Vagina (tissue), 2 donors: ENCODE measurements at places on chromosomes 6 and 20.

DNA sequence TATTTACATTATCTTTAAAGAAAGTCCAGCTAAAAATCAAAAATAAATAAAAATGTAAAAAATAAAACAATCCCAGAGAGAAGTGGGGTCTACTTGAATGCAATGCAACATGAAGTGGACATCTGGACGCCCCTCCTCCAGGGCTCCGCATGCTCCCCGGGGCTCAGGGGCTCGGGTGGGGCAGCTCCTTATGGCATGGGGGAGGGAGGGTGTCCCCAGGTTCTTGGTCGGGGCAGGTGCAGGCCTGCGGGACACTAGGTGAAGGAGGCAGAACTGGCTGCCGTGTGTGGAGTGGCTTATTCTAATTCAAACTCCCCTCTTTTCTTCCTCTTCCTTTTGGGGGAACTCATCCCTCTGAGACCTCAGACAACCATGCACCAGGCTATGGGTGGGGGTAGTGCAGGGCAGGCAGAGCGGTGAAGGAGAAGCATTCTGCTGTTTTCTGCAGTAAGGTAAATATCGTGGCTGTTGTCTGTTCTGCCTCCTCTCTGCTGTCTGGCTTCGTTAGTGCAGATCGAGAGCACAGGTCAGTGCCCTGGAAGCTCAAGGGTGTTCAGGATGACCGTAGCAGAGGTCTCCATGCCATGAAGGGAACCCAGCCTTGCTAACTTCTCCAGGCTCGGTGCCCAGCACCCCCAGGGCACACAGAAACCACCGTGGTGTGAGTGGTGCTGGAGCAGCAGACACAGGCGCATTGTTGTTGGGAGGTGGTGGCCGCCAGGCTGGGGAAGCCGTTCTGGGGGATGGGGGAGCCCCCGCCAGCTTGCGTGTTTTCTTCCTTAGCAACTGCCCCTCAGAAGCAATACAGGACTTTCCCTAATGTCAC, 82.6 kb downstream of the TTLL2 start:
- peak; percentile 54 for DNase-seq

- no peak for DNase-seq
Measured at GRCh38 chr6:74657011-74657410, 548.8 kb downstream of the COL12A1 start.

DNA sequence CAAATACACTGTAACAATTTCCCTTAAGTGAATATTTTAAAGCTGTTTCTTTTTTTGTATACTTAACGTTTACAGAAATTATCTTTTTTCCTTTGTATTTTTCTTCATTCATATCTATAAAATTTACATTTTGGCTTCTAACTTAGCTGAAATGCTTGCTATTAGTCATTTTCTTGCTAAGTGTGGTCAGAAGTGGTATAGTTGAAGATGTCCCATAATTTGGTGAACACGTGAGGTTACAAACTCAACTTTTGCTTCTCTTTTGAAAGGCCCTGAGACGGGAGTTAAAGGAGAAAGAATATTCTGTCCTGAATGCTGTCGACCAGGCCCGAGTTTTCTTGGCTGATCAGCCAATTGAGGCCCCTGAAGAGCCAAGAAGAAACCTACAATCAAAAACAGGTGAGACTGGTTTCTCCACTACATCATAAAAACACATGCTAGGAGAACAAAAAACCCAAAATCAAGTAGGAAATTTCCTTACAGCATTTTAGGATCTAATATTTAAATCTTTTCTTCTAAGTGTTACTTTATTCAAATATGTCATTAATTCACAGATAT, 445.0 kb downstream of the UTRN start:
- no peak for DNase-seq

DNA sequence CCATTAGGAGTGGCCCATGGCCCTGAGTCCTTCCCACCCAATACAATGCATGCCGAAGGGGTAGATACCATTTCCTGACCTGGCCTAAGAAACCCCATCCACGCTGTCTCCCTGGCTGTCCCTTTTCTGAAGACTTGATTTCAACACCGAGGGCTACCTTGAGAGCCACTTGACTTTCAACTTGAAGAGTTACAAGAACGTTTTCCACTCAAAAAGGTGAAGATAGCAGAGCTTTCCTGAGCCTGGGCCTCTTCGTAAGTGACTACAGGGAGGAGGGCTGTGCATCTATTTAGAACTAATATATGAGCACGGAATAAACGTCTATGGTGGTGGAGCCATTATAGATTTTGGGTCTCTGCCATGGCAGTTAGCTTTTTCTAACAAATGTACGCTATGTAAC, 14.4 kb upstream of the PPP1R14C start:
- DNase-seq = no peak

GRCh38 chr6:74925683-74926082, 280.2 kb downstream of the COL12A1 start:
- DNase-seq = no peak

- peak; percentile 52 for DNase-seq
Measured at GRCh38 chr20:60010689-60011458, 52.7 kb downstream of the CDH26 start.

DNA sequence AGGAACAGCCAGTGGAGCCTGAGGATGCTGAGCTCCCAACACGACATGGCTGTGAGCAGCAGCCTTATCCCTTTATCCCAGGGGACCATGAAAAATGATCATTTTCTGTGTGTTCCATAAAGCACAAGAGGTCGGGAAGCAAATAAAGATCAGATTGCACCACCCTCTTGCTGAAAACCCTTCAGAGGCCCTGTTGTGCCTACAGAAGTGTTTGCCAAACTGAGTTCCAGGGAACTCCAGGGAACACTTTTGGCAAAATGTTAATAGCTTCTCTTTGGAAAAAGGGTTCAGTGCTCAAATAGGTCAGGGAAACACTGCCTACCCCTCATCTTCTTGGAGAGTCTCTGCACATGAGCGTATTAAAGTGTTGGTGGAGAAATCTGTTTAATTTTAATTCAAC, 24.4 kb downstream of the ARMC2 start:
- no peak for DNase-seq

DNA sequence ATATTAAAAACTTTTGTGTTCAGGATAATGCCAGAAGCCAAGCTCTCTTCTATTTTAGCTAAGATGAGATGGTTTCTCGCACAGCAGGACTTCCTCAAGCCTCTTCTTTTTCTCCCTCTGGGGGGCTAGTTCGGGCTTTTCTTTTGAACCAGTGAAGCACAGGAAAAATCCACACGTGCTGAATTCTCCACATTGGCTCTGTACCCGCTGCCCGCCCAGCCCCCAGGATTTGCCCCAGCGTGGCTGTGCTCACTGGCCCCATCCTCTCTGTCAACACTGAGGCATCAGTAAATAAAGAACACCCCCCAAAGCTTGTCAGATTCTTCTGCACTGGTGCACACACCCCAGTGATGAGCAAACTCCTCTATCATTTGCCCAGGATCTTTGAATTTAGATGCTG, 232.8 kb downstream of the ZNF217 start:
- no peak for DNase-seq
